ENCODE measurements at places on chromosomes 2 and 18.
A peak's percentile ranks its signal among the peaks of the same experiment; 100 is the strongest.

DNA sequence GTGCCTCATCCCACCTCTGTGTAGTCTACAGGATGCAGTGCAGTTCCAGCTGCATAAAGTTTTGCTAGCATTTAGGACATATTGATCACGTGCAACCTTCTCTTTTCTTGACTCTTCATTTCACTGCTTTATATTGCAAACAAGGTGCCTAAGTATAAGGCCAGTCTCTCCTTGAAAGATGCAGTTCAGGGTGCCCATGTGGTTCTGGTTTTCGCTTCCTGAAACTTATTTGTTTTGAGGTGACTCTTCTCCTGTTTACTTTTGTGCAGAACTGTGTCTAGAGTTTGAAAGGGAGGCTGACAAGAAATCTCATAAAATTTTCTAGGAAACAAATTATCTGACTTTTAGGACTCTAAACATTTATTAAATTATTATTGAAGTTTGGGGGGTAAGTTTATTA lies 189.9 kb downstream of the UBE2E3 start:
- peak; percentile 24 for DNase-seq

GRCh38 chr18:69071680-69072079 lies 273.8 kb downstream of the CCDC102B start:
- DNase-seq = no peak

GRCh38 chr2:47272905-47273758 lies 118.0 kb upstream of the STPG4 start:
- DNase-seq = no peak

- no peak for DNase-seq
Observed at GRCh38 chr18:9221040-9221439, 84.5 kb downstream of the ANKRD12 start.

DNA sequence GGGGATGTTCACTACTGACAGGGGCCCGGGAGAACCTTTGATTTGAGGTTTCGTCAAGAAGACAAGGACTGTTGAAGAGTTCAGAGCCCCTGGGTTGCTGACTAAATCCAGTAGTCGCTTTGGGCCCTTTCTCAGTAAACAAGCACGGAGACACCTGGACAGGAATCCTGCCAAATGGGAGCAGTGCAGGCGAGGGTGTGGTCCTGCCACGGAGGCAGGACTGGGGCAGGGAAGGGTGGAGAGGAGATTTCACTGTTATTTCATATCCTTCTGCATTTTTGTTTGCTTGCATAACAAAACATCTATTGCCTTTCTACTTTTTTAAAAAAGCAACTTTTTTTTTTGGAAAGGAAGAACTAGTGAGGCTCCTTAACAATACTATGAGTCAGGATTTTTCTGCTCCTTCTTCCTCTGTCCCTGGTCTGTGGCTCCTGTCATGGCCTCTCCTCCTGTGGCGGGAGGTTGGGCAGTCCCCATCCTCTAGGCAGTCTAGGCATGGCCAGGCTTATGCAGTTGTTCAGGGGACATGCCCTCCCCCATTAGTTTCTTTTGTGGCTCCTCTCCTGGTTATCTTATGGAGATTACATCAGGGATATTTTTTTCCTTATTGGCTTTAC lies 57.7 kb downstream of the ARHGEF4 start:
- DNase-seq = no peak

GRCh38 chr18:63681449-63682340 lies 20.0 kb upstream of the SERPINB3 start:
- no peak for DNase-seq

DNA sequence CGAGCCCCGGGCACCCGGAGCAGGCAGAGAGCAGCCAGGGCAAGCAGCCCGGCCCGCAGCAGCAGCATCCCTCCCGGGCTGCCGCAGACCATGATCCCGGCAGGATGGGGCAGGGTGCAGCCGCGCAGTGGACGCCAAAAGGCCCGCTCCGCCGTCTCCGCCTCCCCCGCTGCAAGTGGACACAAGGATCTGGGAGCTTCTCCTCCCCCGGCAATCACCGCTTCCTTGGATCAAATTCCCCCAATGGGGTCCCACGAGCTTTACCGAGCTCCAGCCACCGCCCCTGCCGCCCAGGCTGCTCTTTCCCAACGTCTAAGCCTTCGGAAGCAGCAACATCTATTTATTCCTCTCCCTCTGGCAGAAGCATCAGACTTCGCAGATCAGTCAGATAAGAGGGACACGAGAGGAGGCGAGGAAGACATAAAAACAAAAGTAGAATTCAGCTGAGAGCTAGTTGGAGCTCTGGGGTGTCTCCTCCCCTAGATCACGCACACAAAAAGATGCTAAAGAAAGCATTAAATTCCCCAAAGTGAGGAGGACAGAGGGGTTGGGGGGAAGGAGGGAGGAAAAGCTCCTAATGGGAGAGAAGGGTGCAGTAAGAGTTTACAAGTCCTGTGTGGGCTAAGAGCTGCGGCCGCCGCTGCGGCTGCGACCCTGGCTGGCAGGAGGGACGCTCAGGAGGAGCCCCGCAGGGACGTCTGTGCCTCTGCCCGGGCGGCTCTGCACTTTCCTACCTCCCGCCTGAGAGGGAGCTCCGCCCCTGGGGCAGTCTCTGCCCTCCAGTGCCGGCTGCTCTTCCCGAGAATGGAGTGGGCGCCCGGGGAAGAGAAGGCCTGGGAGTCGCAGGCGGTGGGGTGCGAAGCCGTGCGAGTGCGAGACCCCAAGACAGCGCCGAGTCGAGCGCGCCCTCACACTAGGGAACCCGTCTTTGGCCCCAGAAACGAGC lies at the start of gene FRZB:
Gene FRZB, minus strand, starts transcription at position 177 of the 946 bp plus-strand sequence. Its CDS starts 85 bp downstream, at position 92.
- no peak for DNase-seq

- no peak for DNase-seq
Observed at GRCh38 chr2:166184789-166185188, 57.0 kb upstream of the SCN1A start.

DNA sequence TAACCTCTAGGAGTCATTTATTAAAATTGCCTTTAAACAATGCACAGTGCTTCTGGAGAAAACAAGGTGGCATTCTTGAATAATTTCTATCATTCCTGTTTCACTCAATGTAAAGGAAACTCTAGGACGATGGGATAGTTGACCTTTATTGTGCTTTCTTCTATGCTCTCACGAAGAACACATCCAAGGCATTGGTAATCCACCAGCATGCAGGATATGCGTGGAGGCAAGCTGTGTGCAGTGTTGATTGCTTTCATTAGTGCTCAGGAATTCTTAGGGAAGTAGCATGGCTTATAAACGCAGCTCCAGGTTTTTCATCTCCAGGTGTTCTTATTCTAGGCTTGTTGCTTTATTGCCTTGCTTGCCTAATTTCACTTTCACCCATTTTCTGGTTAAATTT lies 58.4 kb upstream of the CAVIN2 start:
- DNase-seq = no peak

- DNase-seq = no peak
Observed at GRCh38 chr2:102058293-102058833, 66.6 kb downstream of the IL1R2 start.

DNA sequence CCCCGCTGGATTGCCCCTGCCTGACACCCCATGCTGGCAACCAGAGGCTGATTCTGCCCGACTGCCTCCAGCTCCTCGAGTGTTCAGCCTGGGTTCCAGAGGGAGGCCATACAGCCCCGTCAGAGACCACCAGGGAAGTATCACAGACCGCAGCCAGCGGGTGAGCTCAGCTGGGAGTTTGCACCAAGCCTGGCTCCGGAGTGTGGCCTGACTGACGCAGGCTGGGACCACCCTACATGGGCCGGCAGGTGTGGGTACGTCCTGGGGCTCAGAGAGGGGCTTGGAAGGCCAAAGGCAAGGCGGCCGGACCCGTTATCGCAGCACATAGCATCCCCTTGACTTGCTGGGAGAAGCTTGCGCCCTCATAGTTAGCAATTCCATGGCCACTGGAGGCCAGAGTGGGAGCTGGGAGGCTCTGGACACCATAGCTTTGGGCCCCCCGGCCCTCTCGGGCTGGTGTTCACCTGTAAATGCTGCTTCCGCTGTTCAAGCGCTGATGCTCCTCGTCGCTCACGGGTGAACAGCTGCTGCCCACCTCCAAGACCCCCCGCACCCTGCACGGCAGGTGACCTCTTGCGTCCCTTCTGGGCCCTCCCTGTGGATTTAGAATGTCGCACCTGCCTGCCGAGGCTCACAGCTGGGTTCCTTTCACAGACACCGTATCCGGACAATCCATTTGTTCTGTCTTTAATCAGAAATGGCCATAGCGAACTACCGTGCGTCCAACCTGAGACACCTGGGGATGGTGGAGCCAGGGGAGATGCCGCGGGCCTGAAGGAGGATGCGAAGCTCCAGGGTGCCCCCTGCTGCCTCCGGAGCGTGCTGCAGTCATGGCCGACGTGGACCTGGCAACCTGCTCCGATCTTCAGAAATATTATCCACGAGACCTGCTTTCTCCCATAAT lies 31.2 kb upstream of the SLC66A3 start:
- peak; percentile 60 for DNase-seq

- no peak for DNase-seq
Observed at GRCh38 chr2:100621371-100621951, 58.7 kb downstream of the PDCL3 start.
